ENCODE measurements at places on chromosomes 11 and 22.

GRCh38 chr11:820655-821511 is 2.2 kb downstream of the PNPLA2 start:
- DNase-seq = no peak

DNA sequence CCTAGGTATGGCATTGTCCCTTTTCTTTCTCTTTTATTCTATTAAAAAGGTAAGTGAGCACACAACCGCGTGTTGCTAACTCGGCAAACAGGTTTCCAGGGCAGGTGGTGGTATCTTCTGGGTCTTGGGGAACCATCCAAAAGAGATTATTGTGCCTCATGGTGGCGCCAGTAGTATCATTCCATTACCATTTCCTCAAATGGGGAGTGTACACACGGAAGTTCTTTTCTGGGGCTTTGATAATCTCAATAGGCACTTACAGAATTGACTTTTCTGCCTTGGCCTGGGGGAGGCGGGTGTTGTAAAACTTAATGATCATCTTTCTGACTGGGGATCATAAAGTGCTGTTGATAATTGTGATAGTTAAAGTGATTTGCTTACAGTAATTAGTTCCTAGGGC is 234.1 kb downstream of the KIRREL3 start:
- DNase-seq = no peak

DNA sequence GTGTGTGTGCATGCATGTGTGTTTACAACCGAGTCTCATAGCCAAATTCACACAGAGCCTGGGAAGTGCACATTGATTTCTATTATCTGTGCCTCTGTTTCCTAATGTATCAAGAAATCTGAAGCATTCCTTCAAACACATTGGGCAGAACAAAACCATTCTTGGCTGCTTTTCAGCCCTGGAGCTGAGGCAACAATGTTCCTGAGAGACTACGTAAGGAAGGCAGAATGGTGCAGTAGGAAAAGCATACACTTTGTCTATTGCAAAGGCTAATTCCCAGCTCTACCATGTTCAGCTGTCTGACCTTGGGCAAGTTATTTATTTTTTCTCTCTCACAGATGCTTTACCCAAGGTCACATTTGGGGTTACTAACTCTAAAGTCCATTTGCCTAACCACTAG is 575.5 kb downstream of the SOX6 start:
- DNase-seq = no peak

DNA sequence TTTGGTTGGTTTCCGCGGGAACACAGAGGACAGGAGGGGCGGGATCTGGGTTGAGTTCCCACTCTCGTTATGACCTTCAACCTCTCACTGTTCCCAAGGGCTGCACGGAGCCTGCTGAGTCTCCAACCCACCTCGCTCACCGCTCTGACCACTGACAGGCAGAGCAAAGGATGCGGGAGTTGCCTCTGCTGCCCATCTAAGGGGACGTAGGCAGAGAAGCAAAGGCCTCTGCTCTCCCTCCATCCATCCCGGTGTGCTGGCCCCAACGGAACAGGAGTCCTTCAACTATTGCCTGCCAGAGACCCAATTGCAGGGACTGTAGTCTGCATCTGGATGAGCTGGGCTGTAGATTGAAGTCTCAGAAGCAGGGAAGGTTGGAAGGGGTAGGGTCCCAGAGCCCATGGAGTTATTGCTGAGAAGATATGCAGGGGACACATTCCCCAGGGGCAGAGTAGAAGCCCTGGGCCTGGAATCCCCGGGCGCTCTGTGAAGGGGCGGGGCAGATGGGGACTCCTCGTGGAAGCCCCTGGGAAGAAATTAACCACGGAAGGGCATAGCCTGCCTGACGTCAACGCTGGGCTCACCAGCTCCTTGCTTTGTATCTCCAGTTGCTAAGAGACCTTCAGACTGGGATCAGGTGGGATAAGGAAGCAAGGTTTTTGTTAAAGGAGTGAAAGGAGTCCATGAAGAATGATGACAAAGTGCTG is 12.7 kb upstream of the FXYD2 start:
- DNase-seq = no peak

DNA sequence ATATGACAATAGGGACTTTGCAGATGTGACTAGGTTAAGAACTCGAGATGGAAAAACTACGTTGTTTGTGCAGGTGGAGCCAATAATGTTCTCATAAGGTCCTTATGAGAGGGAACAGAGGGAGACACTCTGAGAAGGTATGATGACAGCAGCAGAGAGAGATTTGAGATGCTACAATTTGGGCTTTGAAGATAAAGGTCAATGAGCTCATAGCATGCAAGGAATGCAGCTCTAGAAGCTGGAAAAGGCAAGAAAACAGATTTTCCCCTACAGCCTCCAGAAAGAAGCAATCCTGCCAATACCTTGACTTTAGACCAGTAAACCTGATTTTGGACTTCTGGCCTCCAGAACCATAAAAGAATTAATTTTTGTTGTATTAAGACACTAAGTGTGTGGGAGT is 21.1 kb downstream of the FAM76B start:
- no peak for DNase-seq

DNA sequence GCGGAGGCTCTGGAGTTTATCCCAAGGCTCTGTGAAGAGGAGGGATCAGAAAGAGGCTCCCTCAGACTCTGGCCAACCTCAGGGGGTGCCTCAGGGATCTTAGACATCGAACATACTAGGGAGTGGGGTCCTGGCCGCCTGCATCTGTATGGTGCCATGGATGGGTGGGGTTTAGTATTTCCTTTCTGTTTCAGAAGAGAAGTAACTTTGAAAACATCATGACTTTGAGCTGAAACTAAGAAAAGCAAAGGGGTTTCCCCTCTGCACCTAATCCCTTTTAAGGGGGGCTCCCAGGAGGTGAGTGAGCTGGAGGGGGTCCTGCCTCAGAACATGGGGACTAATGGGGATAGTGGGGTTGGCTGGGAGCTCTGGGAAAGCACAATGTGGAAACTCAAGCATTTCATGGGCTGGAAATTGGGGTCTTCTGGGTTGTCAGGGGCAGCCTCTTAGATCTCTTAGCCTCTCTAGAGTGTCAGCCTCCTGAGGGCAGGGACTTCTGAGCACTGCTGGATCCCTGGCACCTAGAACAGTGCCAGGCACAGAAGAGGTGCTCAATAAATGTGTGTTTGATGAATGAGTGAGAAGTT is 11.8 kb upstream of the SSTR3 start:
- DNase-seq = no peak

DNA sequence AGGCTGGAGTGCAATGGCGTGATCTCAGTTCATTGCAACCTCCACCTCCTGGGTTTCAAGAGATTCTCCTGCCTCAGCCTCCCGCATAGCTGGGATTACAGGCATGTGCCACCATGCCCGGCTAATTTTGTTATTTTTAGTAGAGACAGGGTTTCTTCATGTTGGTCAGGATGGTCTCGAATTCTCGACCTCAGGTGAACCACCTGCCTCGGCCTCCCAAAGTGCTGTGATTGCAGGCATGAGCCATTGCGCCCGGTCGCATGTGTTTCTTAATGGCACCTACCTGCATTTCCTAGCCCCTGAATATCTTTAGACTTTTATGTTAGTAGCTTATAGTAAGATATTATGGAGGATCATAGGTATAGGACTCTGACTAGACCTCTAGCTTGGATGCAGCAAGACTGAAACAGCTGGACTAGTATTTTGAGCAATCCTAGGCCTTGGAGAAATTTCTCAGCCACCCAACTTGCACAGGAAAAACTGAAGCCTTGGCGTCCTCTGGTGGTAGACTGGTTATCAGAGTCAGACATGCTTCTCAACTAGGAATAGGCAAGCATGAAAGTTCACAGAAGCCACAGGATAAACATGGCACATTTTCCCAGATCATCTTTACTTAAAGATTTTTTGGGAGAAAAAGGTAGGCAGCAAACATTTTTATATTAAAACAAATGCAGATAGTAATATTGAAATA is 22.7 kb upstream of the C1QTNF4 start:
- DNase-seq = no peak

DNA sequence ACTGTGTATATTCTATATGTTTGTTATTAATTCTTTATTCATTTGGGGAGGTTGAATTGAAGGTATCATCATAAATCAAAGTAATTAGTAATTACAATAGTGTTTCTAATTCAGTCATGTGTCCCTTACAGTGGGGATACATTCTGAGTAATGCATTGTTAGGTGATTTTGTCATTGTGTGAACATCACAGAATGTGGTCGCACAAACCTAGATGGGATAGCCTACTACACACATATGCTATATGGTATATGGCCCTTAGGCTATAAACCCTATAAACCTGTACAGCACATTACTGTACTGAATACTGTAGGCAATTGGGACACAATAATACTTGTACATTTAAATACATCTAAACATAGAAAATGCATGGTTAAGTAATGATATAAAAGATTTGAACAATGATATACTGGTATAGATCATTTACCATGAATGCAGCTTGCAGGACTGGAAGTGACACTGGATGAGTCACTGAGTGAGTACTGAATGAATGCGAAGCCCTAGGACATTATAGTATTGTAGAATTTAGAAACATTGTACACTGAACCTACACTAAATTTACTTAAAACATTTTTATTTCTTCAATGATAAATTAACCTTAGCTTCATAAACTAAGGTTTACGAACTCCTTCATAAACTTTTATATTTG is 936.2 kb upstream of the CHORDC1 start:
- no peak for DNase-seq
